ENCODE measurements at places on chromosomes 5 and 9.

- DNase-seq, result no peak
These were observed 31.1 kb downstream of the SEC61B start for GRCh38 chr9:99253134-99253533.

- DNase-seq, result no peak
These were observed 40.0 kb upstream of the GRAMD2B start for GRCh38 chr5:126383246-126383645.

DNA sequence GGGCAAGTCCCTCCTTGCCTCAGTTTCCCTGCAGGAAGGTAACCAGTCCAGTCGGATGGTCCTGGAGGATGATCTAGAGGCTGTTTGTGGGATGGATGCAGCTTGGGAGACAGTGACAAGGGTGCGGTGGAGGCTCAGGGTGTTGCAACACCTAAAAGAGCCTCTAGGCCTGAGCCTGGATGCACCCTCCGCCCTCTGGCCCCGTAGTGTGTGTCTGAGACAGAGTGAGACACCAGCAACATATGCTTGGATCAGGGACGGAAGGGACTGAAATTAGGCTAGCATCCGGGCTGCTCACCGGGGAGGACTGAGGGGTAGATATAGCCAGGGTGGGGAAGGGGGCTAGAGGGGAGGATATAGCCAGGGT lies 1.1 kb downstream of the CRAT start:
- DNase-seq, result peak; percentile 48

DNA sequence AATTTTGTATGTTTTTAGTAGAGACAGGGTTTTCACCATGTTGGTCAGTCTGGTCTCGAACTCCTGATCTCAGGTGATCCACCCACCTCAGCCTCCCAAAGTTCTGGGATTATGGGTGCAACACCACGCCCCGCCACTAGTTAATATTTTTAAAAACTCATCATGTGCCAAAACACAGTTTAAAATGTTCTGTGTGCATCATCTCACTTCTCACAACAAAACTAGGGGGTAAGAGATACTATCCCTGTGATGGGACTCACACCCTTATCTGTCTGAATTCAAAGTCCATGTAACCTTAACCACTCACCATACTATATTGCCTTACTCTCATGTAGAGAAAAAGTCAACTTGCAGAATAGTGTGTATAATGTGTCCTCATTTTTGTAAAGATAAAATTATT lies 2.6 kb downstream of the PKD2L2 start:
- DNase-seq, result no peak

- no peak for DNase-seq
These were observed 756 bp upstream of the PRR7 start for GRCh38 chr5:177445917-177446199.

All from activated naive CD4-positive, alpha-beta T cell treated with anti-CD3 and anti-CD28 coated beads, Interleukin-2, amount 10 ng/mL, durations not matched to agents 7 days and 5 days (primary cell).